Dermis microvascular lymphatic vessel endothelial cell (primary cell): ENCODE measurements at places on chromosomes 12 and 14.
A peak's percentile ranks its signal among the peaks of the same experiment; 100 is the strongest.

- no peak for DNase-seq
Observed at GRCh38 chr12:96176575-96176974, 17.6 kb upstream of the ELK3 start.

DNA sequence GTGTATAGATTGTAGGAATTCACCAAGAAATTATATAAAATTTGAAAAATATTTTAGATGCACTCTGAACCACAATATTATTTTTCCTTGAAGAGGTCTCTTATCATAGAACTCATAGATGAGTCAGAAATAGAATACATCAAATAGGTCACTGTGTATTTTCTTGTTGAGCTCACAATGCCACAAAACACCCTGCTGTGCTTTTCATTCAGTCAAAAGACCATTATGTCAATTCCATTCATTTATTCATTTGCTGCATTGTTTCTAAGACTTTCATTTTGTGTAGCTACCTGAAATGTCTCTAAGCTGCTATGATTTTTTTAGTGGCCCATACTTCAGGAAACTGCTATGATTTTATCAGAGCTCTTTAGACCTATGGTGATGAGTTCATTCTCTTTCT, 231.9 kb upstream of the AVPR1A start:
- DNase-seq, result no peak

GRCh38 chr14:34325493-34325892, 136.5 kb downstream of the SPTSSA start:
- DNase-seq, result no peak

GRCh38 chr12:103645202-103645601, 58.1 kb downstream of the STAB2 start:
- no peak for DNase-seq

- peak; percentile 94 for DNase-seq
Observed at GRCh38 chr14:68807148-68807600, 14.3 kb upstream of the ZFP36L1 start.

- DNase-seq, result no peak
Observed at GRCh38 chr14:21723431-21724045, 49.9 kb upstream of the OR4E1 start.
